ENCODE measurements at places on chromosomes 3 and 15.

DNA sequence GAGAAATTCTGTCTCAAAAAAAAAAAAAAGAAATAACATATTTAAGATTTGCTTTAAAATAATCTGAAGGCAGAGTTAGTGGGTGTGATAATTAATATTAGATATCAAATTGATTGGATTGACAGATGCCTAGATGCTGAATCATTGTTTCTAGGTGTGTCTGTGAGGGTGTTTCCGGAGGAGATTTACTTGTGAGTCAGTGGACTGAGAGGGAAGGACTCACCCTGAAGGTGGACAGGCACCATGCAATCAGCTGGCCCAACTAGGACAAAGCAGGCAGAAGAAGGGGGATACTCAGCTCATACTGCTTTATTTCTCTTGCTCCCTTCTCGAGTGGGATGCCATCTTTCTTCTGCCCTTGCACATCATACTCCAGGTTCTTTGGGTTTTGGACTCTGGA is 16.7 kb upstream of the RPL24 start:
- no peak for DNase-seq

DNA sequence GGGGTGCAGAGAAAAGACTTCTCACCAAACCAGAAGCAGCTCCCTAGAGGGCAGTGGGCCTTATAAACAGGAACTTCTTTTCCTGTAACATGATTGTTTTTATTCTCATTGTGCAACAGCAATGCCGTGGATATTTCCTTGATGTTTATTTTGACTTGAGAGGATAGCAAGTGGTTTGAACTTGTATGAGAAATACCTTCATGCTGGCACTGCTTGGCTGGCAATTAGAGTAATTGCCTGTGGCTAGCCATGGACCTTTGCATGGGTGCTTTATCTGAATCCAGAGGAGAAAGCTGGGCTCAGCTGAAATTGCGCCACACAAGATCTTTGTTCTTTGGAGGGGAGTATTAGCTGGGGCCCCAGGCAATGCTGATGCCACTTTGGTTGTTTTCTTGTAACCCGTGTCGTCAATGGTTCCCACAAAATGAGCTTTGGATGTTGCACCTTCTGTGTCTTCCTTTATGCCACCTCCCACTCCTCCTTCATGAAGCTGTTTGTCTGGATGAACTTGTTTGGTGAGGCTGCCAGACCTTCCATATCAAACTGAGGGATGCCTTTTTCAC is 37.9 kb downstream of the CMTM8 start:
- no peak for DNase-seq

GRCh38 chr15:70100474-70101341 is 3.0 kb upstream of the TLE3 start:
- no peak for DNase-seq

GRCh38 chr15:101349047-101349951 is 54.3 kb upstream of the SNRPA1 start:
- no peak for DNase-seq

DNA sequence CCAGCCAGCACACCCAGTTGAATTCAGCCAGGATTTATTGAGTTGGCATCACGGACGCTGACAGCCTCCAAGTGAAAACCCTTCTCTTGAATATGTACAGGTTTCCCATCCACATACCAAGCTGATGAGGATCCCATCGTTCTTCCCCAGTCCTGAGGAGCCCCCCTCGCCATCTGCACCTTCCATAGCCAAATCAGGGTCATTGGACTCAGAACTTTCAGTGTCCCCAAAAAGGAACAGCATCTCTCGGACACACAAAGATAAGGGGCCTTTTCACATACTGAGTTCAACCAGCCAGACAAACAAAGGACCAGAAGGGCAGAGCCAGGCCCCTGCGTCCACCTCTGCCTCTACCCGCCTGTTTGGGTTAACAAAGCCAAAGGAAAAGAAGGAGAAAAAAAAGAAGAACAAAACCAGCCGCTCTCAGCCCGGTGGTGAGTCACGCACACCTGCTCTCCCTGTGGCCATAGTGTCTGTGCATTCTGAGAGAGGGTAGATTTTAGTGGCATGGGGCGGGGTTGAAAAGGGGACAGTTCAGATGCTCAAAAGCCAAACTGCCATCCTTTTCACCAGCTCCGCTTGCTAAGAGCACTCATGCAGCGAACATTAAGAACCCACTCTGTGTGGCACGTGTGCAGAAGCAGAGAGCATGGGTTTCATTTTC is 51.2 kb downstream of the KLHL25 start:
- DNase-seq, result peak; percentile 73

- DNase-seq, result no peak
These were observed 33.3 kb downstream of the TMCO5A start for GRCh38 chr15:37967788-37968187.

GRCh38 chr15:85690561-85691231 is 104.0 kb downstream of the KLHL25 start:
- no peak for DNase-seq

GRCh38 chr3:11015369-11015768 is 22.8 kb downstream of the SLC6A1 start:
- DNase-seq, result no peak

- DNase-seq, result peak; percentile 42
These were observed 419.5 kb upstream of the NAALADL2 start for GRCh38 chr3:174439331-174440252.

Measured in lower leg skin (tissue), 4 donors.